AG09319 (cell line): ENCODE measurements at places on chromosomes 6 and 20.

GRCh38 chr6:119322715-119323350 is 26.7 kb downstream of the MAN1A1 start:
- no peak for DNase-seq

GRCh38 chr6:53377289-53377688 is 28.5 kb upstream of the ELOVL5 start:
- DNase-seq, result no peak

DNA sequence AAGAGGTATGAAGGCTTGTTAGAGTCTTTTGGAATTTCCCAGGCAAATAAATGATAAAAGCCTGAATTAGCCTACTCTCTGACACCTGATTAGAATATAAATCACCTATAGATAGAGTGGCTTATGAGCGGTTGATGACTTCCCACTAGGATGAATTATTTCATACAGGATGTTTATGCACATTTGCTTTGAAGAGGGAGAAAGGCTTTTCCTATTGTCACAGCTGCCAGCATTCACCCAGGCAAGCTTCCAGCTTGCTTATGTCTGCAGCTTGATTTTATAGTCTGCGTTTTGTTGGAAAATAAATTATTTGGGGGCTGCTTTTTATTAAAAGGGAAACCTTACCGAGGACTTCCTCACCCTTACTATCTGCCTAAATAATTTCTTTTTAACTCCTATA is 51.3 kb upstream of the EIF2S2 start:
- no peak for DNase-seq

DNA sequence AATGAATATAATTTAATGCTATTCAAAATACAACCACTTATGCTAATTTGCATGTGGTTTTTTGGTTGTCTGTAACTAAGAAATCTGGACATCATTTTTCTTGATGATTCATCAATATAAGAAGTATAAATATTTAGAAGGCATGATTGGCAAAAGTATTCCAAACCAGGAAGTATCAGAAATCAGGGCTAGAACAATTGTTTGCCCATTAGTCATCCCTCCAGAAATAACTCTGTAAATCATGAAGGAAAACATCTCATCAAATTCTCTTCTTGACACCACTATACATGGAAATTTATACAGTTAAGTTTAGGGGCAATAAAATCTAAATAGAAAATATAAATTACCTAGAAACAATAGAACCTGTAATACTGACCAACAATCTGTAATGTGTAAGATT is 554.7 kb upstream of the HS3ST5 start:
- DNase-seq, result no peak

- DNase-seq, result no peak
Measured at GRCh38 chr20:1845163-1845523, 50.1 kb upstream of the SIRPA start.

DNA sequence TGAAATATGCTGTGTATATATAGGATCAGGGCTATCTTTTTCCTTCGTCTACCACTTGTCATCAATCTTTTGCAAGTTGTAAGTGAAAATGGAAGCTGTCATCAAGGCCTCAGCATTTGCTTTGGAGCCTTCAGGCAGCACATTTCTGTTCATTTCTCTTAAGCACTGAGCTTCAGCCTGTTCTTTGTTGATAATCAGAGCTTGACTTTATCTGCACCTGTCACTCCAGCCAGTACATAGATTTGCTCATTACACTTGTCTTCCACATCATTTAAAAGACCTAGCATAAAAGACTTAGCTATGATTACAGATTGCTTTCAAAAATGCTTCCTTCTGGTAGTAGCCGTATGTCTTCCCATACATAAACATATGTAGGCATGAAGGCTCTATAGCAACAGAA is 189.8 kb upstream of the GRIK2 start:
- DNase-seq, result no peak

- no peak for DNase-seq
Measured at GRCh38 chr6:33207552-33208090, 679 bp upstream of the RING1 start.

DNA sequence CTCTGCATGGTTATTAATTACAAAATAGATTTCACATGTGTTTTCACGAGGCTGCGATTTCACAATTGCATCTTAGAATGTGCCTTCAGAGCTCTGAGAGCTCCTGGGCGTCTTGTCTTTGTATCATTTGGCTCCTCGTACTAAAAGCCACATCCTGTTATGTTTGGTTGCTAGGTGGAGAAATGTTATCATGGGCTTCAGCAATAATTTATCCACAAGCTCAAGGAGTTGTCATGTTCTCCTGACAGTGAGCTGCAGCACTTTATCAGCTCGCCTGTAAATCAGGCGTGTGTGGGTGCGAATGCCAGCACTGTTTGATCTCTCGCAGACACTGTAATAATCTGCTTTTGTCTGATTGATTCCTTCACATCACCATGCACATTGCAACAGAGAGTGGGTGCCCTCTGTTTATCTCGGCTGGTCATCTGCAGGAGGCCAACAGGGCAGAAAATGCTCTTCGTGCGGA is 218.6 kb upstream of the ZFP64 start:
- DNase-seq, result peak; percentile 22

DNA sequence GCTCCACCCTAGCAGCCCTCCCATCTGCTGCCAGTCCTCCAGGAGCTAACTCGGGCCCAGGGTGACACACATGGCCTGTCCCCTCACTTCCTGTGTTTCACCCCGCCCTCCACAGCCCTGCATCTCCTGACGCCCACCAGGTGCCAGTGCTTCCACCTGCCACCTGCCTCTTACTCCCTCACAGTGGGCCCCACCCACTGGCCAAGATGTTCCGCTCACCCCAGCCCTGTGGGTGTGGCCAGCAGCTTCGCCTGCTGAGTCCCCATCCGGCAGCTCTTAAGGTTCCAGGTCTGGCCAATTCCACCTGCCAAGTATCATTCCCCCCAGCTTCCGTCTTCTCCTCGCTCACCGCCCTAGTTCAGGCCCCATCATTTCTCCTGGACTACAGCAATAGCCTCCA is 184.1 kb downstream of the MBOAT1 start:
- no peak for DNase-seq

GRCh38 chr20:48285656-48286055 is 500.4 kb upstream of the SULF2 start:
- DNase-seq, result no peak

- DNase-seq, result no peak
Measured at GRCh38 chr6:111938710-111939109, 65.5 kb upstream of the FYN start.

- DNase-seq, result no peak
Measured at GRCh38 chr6:138235205-138235604, 16.9 kb upstream of the PBOV1 start.

DNA sequence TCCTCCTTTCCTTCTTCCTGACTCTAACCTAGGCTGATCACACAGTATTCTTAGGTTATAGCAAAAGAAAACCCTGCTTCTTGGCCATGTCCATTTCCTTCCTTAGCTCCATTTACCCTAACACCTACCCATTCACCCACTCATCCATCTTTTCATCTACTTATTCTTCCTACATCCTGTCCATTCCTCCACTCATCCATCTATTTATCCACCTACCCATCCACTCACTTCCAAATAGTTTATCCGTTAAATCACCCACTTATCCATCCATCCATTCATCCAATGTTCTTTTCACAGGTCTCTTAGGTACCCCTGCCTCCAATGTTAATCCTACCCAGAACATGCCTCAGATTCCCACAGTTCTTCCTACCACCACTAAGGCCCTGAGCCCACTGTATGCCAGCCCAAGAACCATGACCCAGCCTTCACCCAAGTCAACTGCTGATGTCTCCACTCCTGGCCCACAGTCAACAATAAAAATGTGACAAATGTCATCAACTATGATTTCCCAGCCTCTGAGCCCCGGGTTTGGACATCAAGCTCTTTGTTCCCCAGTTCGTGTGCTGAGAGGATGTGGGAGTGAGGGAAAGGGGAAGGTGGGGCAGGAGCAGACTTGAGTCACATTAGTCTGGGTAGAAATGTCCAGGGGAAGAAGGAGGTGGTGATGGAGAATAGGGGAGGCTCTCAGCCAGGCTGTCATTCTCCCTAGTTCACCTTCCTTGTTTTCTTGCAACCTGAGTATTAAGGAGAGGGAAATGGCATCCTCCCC is 24.4 kb downstream of the TREML4 start:
- DNase-seq, result no peak

DNA sequence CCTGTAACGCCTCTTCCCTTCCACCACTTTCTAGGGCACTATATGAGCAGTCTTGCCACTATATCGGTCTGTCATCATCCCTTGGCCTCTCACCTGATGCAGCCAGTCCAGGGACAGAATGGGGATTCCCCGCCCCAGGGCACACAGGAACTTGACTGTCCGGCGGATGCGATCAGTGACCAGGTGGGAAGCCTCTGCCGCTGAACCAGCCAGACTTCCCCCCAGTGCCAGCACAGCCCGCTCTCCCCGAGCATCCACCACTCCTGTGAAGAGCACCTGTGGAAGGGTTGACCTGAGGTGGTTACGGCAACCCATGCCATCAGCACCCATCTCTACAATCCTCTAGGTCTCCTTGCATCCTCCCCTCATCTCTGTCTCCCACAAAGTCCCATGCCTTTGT is 12.2 kb upstream of the NRM start:
- no peak for DNase-seq

GRCh38 chr20:33811776-33812151 is 616 bp downstream of the CHMP4B start:
- DNase-seq, result no peak

DNA sequence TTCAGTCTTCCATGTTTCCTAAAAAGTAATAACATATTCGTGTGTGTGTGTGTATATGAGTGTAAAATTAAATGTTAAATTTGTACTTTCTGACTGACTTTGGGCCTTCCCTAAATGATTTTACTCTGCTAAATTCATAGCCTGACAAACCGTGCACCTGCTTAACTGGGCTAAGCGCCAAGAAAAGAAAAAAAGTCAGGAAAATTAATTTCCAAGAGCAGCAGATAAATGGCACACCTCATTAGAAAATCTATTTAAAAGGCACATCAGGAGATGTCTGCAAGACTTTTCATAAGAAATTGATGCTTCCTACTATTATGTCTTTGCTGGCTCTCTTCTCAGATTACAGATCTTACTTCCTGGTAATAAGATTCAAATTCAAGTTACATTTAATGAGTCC is 72.4 kb downstream of the TRDN start:
- no peak for DNase-seq

- no peak for DNase-seq
Measured at GRCh38 chr20:20021835-20022234, 4.7 kb downstream of the NAA20 start.
